Tracheal epithelial cell (primary cell): ENCODE measurements at places on chromosomes 16 and 17. TPM values are rescaled to one million over a fixed set of nuclear protein-coding genes. Genes with fewer than 3 reads are reported as not detected.

The PRSS27 gene
- under 0.01 and 0.96 TPM in 2 replicates for total RNA-seq

The ITGAD gene
- total RNA-seq = not detected in 2 replicates

The LRRC59 gene
- total RNA-seq = 137 and 209 TPM in 2 replicates

The C16orf96 gene
- total RNA-seq = under 0.01 TPM in 1 of 2 replicates, not detected in the other

The PTX4 gene
- total RNA-seq = 0.85 TPM in 1 of 2 replicates, not detected in the other

The TMED6 gene
- total RNA-seq = not detected in 2 replicates

The KRT20 gene
- not detected in 2 replicates for total RNA-seq

The SEPTIN12 gene
- total RNA-seq = not detected in 2 replicates

The PIGS gene
- total RNA-seq = 45.2 and 48.4 TPM in 2 replicates

The MPV17L gene
- 0.72 and 5.8 TPM in 2 replicates for total RNA-seq

The KRT25 gene
- total RNA-seq = not detected in 2 replicates

The KRTAP4-2 gene
- not detected in 2 replicates for total RNA-seq

The GNGT2 gene
- total RNA-seq = not detected in 2 replicates

The LITAFD gene
- not detected in 2 replicates for total RNA-seq

The HP gene
- not detected in 2 replicates for total RNA-seq

The PIK3R6 gene
- not detected in 2 replicates for total RNA-seq

The CX3CL1 gene
- 2.4 TPM in 1 of 2 replicates, not detected in the other for total RNA-seq

The TANC2 gene
- 74.2 and 126 TPM in 2 replicates for total RNA-seq

The HLF gene
- under 0.01 and 0.24 TPM in 2 replicates for total RNA-seq

The PIRT gene
- not detected in 2 replicates for total RNA-seq

The KRTAP4-6 gene
- total RNA-seq = not detected in 2 replicates

The ABCA8 gene
- total RNA-seq = 0.21 and 0.24 TPM in 2 replicates

The KRTAP9-6 gene
- total RNA-seq = not detected in 2 replicates

The PRKCA gene
- total RNA-seq = 3.6 and 5.5 TPM in 2 replicates

The MT1H gene
- total RNA-seq = not detected in 2 replicates

The NPIPA8 gene
- total RNA-seq = 0.48 TPM in 1 of 2 replicates, not detected in the other

The SLC35B1 gene
- 48.0 and 51.8 TPM in 2 replicates for total RNA-seq

The DBNDD1 gene
- 4.7 and 7.5 TPM in 2 replicates for total RNA-seq

The C17orf58 gene
- total RNA-seq = 9.6 and 10.6 TPM in 2 replicates

The SHMT1 gene
- 11.1 and 13.2 TPM in 2 replicates for total RNA-seq

The PIPOX gene
- total RNA-seq = 0.43 and 1.2 TPM in 2 replicates

The ZFPM1 gene
- 1.7 and 1.9 TPM in 2 replicates for total RNA-seq

The AARS1 gene
- 221 and 270 TPM in 2 replicates for total RNA-seq

The MSLN gene
- total RNA-seq = 9.0 and 15.4 TPM in 2 replicates

The FOXC2 gene
- total RNA-seq = under 0.01 and 0.21 TPM in 2 replicates

The ZG16 gene
- total RNA-seq = not detected in 2 replicates

The CSF3 gene
- 0.96 TPM in 1 of 2 replicates, not detected in the other for total RNA-seq

The PHOSPHO1 gene
- total RNA-seq = not detected in 2 replicates

The KRTAP4-9 gene
- total RNA-seq = not detected in 2 replicates

The TBX6 gene
- total RNA-seq = 0.48 and 1.1 TPM in 2 replicates

The PDILT gene
- not detected in 2 replicates for total RNA-seq

The MMP2 gene
- total RNA-seq = 1.7 and 9.9 TPM in 2 replicates

The CPSF4L gene
- total RNA-seq = not detected in 2 replicates

The KIF2B gene
- total RNA-seq = not detected in 2 replicates

The GPRC5B gene
- total RNA-seq = 0.21 and 1.2 TPM in 2 replicates

The CLEC10A gene
- not detected in 2 replicates for total RNA-seq

The RSPRY1 gene
- 36.1 and 45.6 TPM in 2 replicates for total RNA-seq

The FBXW10 gene
- total RNA-seq = under 0.01 and 0.21 TPM in 2 replicates

The SLC5A11 gene
- not detected in 2 replicates for total RNA-seq

The HSD11B2 gene
- 1.9 and 3.8 TPM in 2 replicates for total RNA-seq

The KRT39 gene
- not detected in 2 replicates for total RNA-seq

The OTOP3 gene
- total RNA-seq = not detected in 2 replicates

The PYY gene
- 2.1 TPM in 1 of 2 replicates, not detected in the other for total RNA-seq

The CRYBA1 gene
- not detected in 2 replicates for total RNA-seq

The NMRAL1 gene
- total RNA-seq = 52.0 and 96.1 TPM in 2 replicates
